ENCODE measurements at places on chromosomes 16 and 17.

- DNase-seq, result peak; percentile 90
Observed at GRCh38 chr17:78344666-78345065, 15.2 kb downstream of the SOCS3 start.

GRCh38 chr16:5321930-5322329, 224.3 kb upstream of the EEF2KMT start:
- DNase-seq, result no peak

GRCh38 chr16:51624080-51624775, 473.2 kb upstream of the SALL1 start:
- DNase-seq, result no peak

GRCh38 chr16:53780051-53780450, 76.1 kb downstream of the FTO start:
- no peak for DNase-seq

DNA sequence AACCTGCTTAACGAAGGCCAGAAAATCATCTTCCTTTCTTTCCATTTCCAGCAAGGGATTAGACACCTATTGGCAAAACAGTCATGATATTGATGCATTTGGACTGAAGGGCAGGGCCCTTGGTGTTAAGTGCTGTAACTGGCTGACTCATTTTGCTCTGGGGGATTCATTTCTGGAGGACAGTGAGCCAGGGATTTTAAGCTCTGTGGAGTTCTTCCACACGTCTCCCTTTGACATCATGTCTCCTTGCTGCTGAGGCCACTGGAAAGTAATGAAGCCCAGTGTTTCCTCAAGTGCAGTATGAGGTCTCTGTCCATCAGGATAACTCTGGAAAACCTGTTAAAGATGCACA, 42.2 kb downstream of the DNAH9 start:
- DNase-seq, result no peak

DNA sequence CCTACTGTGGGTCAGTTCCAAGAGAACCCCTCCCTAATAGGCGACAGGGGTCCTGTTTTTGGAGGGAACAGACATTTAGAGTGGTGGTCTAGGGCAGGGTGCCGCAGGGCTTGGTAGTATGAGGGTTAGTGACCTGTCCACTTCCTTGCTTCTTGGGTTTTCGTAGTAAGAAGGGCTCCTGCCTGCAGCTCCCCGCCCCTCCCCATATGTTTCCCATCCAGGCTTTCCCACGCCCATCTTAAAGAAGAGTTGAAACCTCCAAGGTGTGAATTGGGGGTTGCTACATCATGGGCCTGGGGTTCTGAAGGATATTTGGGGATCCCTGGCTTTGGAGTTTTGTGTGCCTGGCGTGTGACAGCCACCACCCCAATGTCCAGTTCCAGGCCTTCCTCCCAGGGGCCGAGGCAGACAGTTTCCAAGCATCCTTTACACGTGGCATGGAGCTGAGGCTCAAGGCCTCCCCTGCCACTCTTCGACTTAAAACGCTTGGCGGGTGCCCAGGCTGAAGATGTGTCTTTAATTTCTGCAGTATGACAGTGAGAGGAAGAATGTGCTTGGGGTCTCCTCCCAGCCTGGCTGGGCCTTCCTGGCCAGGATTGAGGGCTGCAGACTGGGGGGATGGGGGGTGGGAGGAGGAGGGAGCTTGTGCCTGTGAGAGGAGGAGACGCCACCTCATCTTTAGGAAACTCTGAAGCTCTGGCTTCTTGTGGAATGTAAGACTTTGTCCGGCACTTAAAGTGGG, 2.3 kb upstream of the COL1A1 start:
- DNase-seq, result no peak

- no peak for DNase-seq
Observed at GRCh38 chr17:77459018-77459755, 318.4 kb downstream of the SEC14L1 start.

DNA sequence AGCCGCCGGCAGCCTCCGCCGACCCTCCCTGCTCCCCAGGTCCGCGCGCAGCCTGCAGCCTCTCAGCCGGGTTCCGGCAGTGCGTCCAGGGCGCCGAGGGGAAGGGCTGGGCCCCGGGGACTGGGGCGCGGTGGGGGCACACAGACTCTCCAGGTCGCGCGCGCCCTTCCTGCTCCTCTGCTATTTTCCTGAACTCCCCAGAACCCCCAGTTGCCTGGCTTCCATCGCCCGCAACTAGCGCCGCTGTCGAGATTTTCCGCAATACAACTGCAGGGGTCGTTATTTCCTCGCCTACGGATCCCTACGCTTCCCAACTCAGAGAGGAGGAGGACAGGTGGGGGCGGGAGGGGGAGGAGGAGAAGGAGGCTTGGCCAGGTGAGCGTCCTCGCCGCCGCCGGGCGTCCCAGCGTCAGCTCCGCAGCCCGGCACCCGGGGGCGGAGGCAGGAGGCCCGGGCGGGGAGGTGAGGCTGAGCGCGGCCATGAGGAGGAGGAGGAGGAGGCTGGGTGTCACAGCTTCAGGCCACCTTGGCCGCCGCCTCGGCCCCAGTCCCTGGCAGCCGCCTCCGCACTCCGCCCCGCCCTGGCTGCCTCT, at the start of gene CA10:
Gene CA10 (minus strand): TSS at position 265 of the 593 bp plus-strand sequence.
- peak; percentile 73 for DNase-seq

GRCh38 chr17:61834610-61835009, 28.7 kb downstream of the BRIP1 start:
- DNase-seq, result no peak

- DNase-seq, result no peak
Observed at GRCh38 chr17:12227547-12227946, 206.9 kb downstream of the MAP2K4 start.

DNA sequence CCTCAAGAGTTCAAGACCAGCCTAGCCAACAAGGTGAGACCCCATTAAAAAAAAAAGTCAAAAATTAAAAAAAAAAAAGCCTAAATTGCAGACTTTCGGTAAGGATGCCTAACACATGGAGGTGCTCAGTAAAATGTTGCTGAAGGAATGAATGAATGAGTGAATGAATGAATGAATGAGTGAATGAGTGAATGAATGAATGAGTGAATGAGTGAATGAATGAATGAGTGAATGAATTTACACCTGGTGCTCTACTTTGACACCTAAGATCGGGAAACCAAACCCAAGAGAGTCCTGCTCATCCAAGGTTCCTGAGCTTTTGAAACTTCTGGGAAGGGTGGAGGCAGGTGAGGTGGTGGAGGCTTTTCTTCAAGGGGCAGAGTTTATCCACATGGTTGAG, 112.2 kb upstream of the LHX1 start:
- no peak for DNase-seq

GRCh38 chr17:39187152-39187830, 10.2 kb downstream of the CACNB1 start:
- DNase-seq, result no peak

DNA sequence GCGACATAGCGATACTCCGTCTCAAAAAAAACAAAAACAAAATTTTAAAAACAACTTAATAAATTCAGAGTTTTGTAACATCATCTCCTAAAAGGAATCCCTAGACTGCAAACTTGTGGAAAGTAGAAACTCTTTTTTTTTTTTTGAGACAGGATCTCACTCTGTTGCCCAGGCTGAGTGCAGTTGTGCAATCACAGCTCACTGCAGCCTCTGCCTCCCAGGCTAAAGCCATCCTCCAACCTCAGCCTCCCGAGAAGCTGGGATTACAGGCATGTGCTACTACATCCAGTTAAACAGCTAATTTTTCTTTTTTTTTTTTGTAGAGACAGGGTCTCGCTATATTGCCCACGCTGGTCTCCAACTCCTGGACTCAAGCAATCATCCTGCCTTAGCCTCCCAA, 19.7 kb downstream of the EZH1 start:
- DNase-seq, result no peak

DNA sequence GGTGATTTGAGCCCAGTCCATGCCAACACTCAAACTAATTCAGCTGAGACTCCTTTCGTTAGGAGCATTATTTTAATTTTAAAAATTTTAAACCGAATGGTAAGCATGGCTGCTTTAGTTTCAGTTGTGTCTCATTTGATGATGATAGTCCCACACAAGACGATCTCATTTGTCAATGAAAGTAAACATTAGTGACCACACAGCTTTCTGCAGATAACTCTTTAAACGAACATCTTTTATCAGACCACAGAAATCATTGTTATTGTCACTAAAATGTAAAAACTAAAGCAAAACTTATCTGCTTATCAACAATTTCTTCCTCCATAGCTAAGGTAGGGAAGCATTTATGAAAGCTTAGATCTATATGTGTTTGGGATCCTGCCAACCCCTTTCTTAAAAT, 382.2 kb downstream of the ZFHX3 start:
- peak; percentile 4 for DNase-seq

DNA sequence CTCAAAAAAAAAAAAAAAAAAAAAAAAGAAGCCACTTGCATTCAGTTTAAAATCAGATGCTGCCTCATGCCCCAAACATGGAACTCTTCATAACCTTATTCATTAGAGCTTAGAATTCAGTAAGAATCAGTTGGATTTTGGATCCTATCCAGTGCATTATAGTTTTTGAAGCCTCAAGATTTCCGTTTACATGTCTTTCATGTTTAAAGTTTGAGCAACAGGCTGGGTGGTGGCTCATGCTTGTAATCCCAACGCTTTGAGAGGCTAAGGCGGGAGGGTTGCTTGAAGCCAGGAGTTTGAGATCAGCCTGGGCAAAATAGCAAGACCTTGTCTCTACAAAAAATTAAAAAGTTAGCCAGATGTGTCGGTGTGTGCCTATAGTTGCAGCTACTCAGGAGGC, 55.0 kb downstream of the SNTB2 start:
- no peak for DNase-seq

DNA sequence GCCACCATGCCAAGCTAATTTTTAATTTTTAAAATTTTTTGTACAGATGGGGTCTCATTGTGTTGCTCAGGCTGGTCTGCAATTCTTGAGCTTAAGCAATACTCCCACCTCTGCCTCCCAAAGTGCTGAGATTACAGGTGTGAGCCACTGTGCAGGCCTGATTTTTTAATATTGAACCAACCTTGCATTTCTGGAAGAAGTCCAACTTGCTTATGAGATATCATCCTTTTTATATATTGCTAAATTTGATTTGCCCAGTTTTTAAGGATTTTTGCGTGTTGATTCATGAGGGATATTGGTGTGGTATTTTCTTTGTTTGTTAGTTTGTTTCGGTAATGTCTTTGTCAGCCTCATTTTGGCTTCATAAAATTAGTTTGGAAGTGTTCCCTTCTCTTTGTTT, 196.4 kb downstream of the SEC14L1 start:
- no peak for DNase-seq

DNA sequence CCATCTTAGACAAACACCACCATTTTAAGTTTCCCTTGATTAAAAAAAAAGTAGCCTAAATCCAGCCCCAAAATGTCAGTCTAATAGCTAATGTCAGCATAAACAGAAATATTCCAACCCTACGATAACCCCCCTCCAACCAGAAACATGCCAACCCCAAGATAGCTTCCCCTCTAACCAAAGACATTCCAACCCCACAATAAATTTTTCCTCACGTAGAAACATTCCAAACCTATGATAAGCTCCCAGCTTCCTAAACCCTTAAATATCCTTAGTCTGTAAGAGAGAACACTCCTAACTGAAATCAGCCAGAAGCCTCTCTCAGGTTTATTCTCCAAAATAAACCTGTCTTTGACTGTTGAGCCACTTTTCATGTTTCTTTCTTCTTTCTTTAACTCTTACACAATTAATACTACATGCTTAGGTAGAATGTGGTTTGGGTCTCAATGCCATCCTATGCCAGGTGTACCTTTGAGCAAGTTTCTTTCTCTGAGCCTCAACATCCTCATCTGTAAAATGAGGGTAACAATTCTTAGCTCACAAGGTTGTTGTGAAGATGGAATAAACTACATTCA, 10.5 kb upstream of the KRT38 start:
- no peak for DNase-seq

DNA sequence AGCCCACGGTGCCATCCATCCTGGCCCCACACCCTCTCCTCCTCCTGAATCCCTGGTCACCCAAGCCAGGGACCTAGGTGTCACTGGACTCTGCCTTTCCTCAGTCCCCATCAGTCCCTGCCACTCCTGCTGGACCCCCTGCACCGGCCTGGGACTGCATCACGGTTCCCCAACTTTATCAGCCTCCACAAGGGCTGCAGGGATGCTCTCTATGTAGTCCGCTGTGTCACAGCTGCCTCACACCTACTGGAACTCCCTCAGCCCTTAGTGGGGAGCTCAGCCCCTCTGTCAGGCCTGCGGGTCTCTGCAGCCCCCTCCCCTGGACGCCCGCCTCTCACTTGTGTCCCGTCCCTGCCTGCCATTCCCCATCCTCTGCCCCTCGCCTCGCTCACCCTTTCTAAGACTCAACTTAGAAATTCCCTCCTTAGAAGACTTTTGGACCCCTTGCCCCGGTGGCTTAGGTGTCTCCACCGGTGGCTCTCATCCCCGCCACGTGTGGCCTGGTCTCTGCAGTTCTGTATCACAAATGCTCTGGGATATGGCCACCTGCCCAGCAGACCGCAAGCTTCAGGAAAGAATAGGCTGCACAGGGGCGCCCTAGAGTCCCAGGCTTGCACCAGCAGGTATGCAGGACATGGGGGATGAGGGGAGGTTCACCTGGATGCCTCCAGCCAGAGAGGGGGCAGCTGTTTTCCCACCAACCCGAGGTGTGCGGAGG, 62.9 kb downstream of the PRMT7 start:
- DNase-seq, result no peak

DNA sequence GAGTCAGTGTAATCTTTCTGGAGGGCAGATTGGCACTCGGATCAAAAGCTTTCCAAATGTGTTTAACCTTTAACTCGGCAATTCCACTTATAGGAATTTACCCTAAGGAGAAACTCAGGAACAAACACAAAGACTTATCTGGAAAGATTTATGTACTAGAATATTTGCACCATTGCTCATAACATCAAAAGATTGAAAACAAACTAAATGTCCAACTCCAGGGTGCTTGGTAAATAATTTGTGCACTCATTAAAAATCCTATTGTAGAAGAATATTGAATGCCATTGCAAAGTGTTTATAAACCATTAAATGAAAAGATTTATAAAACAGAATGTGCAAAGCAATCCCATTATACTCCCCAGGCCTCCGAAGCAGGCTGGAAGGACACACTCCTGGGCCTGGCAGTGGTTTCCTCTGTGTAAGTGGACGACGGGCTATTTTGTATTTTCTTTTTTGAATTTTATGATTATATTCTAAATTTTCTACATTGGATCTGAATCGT, 18.7 kb upstream of the RBFOX3 start:
- no peak for DNase-seq

GRCh38 chr17:77889135-77889505, 69.4 kb upstream of the TNRC6C start:
- DNase-seq, result no peak

DNA sequence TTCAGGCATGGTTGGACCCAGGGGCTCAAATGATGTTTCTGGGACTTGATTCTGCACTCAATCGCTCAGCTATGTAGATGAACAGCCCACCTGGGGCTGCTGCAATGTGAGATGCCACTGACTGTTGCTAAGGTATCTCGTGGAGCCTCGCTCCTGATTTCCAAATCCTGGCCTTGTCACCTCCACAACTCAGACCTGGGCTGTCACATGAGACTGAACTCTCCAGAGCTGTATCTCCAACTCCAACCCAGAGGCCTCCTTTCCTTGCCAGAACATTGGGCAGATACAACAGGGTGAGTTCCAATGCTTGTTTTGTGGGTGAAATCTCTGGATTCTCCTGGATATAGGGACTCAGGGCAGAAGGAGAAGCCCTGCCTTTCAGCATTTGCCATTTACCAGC, 79.5 kb downstream of the GNAO1 start:
- DNase-seq, result no peak

Measured in NCI-H69 (cell line).